ENCODE measurements at places on chromosomes 2 and 18.

- DNase-seq = no peak
These were observed 148.3 kb downstream of the PLCL1 start for GRCh38 chr2:197952540-197953202.

- no peak for DNase-seq
These were observed 194.4 kb downstream of the RPIA start for GRCh38 chr2:88885679-88886416.

- no peak for DNase-seq
These were observed 261.2 kb downstream of the STK39 start for GRCh38 chr2:167986223-167986622.

- no peak for DNase-seq
These were observed 243.6 kb downstream of the ZNF407 start for GRCh38 chr18:74841248-74841647.

GRCh38 chr2:239946562-239946863 is 78.6 kb downstream of the NDUFA10 start:
- DNase-seq = no peak

DNA sequence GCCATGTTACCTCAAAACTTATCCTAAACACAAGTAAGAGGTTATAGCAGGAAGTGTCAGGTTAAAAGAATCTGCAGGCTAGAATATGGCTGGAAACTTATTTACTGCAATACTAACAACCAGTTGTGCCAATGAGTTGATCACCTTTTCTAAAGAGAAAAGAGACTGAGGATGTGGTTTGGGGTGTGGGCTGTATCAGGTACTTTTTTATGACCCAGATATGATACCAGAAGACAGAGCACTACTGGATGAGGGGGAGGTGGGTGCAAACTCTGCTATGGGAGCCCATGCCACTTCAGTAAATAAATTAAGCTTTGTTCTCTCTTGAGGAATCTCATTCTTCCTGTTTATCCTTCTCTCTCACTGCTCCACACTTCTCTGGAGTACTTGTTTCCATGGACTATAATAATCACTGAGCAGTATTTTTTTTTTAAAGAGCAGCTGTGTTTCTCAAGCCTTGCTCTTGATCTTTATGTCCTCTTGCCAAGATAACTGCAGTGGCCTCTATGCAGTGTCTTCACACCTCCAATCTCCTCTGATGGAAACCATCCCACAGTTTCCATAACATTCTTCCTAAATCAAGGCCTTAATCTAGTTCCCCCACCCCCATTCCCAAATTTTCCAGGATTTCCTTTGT is 51.2 kb upstream of the NOSTRIN start:
- DNase-seq = no peak

GRCh38 chr2:156800781-156801361 is 364.7 kb downstream of the GPD2 start:
- no peak for DNase-seq

DNA sequence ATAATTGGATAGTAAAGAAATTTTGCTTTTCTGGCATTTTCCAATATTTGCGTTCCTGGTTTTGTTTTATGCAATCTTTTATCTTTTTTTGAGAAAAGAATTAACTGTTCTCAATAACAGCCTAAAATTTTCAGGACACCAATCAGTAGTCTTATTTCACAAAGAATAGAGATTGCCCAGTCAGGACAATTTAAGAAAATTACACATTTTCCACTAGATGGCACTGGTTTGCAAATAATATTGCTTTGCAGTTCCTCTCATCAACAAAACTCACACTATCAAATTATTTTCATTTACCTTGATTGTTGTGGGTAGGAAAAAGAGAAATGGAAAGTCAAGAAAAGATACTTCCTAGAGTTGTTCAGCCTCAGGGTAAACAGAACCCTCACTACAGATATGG is 2.4 kb upstream of the RBM45 start:
- DNase-seq = peak; percentile 39

DNA sequence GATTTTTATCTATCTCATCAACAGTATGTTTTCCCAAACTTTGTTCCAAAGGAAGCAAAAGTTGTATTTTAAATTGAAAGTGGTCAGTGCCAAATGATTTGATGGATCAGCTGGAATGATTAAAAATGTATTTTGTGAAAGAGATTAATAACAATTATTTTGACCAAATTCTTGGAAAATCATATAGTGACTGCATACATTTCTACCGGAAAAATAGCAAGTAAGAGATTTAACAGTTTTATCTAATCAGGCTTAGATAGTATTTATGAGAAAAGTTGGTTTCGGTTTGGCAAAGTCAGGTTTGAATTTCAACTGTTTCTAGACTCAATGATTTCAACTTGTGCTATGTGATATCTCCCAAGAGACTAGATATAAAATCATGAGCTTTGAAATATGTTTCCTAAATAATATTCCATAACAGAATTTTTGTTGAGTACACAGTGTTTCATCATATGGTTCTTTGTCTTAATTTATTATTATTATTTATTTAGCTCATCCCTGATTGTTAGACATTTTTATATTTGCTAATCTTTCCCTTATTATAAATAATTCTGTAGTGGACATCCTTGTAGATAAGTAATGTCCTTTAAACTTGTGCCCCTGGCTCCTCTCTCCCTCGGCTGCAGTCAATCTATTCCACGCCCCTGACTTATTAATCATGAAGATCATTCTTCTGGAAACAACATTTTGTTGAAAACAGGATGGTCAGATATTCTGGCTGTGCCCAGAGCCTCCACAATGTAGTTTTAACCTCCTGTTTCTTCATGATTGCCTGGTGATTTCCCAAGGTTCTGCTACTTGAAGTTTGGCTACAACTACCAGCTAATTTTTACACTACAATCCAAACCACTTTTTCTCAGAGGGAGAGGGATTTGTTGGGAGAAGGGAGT is 520.7 kb upstream of the TCF4 start:
- no peak for DNase-seq

- DNase-seq = no peak
These were observed 18.6 kb downstream of the VRK2 start for GRCh38 chr2:58065248-58065647.

DNA sequence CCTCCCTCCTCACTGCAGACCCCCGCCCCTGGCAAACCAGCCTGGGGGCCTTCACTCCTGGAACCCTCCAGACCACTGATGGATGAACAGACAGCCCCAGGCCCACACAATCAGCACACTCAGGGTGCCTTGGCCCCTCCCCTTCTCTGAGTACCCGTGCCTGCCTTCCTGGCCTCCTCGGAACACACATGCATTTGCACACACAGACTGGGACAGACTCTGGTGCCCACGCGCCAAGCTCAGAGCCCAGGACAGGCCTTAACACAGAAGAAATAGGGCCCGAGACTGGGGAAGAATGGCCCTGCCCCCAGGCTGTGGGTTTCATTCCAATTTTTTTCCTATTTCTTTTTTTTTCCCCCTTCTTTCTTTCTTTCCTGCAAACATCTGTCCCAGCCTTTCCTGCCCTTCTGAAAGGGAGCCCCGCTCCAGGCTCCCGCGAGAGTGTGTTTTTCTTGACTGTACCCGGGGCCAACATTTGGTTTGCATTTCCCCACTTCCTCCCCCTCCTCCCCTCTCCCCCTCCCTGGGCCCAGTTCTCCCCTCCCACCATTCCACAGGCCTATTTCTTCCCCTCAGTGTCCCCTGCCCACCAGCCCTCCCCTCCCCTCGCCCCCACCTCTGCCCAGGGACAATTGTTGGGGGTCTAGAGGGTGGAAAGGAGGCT is 618 bp upstream of the TNS1 start:
- DNase-seq = no peak

DNA sequence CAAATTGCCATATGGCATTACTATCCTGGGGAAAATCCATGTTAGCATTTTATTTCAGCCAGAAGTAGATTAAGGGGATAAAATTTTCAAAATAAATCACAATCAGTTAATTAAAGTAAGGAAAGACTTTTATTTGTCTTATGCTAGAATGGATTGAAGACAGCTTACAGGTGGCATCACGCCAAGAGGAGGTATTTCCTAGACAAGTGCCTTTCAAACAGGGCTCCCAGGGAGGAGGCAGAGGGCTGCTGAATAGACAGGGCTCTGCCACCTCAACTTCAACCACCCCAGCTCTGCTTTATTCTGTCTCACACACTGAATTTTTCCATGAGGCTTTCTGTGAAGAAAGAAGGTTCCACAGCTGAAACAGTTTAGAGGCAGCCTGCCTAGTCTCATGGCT is 12.2 kb downstream of the CCDC68 start:
- DNase-seq = no peak

GRCh38 chr2:28356095-28356911 is 36.4 kb upstream of the FOSL2 start:
- DNase-seq = peak; percentile 87

- DNase-seq = no peak
These were observed 78.5 kb downstream of the PRKCE start for GRCh38 chr2:45729753-45730512.

DNA sequence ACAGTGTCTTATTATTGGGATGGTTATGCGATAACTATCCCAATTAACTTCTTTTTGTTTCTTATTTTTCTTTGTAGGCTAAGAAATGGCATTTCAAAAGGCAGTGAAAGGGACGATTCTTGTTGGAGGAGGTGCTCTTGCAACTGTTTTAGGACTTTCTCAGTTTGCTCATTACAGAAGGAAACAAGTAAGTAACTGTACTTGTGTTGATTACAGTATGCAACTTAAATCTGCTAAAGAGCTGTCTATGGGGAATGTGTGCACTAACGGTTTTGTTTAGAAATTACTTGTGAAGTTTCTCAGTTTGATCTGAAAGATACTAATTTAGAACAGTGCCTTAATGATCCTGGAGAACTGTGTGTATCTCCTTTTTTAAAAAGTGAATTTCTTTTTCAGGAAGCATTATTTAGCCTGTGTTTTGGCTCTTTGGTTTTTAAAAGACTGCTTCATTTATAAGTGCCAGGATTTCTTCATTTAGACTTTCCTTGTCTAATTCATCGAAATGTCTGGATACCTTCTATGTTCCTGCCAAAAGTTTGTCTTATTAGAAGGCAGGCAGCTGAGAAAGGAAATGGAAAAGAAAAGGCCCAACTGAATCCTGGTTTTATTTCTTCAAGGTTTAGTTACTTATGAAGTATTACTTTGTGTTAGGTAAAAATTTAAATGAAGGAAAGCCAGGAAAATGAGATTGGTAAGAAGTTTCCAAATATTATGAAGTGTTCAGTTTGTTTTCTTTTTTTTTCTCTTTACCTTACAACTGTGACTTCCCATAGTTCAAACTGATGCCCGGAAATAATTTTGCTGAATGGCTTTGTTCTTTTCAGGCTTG is 40.1 kb downstream of the GPD2 start:
- no peak for DNase-seq

DNA sequence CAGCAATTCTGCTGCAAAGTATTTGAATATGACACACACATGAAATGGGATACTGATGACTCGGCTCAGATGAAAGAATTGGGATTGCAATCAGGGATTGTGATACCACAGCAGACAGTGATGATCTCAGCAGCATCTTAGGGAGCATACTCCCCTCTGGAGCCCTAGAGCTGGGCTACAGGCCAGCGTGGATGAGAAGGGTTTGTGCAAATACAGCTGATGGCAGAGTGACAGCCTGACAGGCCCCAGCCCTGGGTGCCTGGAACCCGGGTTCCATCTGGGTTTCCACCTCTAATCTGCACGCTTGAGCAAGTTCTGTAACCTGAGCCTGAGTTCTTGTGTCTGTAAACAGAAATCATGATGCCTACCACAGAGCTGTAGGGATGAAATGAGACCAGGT is 418.0 kb downstream of the LRATD1 start:
- peak; percentile 91 for DNase-seq

DNA sequence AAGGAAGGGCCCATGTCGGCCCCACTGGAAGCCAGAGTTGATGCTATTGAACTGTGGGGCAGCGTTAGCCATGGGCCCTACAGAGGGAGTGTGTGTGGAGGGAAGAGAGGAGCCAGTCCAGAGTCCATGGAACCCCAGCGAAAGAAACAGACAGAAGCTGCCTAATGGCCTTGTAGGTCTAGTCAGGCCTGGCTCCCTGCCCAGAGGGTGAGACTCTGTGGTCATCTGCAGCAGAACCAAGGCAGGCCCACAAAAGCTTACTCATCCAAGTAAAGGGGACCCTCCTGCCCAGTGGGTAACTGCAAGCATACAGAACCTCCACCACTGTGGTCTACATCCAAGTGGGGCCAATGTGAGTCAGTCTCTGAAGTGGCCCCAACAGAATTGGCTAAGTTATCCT is 439.8 kb downstream of the TGIF1 start:
- no peak for DNase-seq

DNA sequence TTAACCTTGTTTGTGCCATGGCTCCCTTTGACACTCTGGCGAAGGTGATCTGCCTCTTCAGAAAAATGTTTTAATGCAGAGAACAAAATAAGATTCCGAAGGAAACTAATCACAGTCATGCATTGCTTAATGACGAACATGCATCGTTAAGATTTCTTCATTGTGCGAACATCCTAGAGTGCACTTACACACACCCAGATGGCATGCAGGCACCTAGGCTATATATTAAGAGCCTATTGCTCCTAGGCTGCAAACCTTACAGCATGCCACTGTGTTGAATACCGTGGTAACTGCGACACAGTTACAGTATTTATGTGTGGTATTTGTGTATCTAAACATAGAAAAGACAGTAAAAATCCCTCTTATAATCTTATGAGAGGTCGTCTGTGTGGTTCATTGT is 8.3 kb downstream of the ASAP2 start:
- DNase-seq = no peak

GRCh38 chr2:46786228-46786627 is 129.4 kb downstream of the MCFD2 start:
- DNase-seq = no peak

DNA sequence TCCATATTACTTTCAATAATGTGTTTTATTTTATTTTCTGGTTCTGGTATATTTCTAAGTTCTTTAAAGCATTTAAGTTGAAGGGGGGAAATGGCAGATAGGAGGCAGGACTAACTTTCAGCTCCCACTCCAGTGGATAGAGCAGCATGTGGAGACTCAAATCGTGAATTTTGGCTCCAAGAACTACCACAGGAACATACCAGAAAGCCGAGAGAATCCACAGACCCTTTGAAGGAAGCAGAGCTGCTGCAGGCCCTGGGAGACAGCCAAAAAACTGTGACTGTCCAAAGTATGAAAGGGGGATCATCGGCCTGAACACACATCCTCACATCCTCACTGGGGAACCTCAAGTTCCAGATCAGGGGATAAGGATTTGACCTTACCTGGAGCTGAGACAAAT is 207.6 kb upstream of the VWC2L start:
- no peak for DNase-seq

- no peak for DNase-seq
These were observed 21.9 kb downstream of the FER1L5 start for GRCh38 chr2:96664366-96664925.

- no peak for DNase-seq
These were observed 8.8 kb downstream of the PPM1G start for GRCh38 chr2:27400348-27401135.

DNA sequence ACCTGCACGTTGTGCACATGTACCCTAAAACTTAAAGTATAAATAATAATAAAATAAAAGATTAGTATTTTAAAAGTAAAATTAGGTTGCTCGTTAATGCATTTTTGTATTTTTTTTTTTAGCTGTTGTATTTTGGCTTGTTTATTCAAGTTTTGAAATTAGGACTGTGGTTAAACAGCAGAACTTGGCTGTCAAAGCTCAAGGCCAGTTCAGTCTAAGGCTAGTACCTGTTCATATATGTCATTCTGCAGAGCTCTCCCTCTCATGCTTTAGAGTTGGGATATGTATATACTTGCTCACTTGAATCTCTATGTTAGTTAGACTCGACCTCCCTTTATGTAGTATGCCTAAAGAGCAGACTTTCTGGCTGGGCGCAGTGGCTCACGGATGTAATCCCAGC is 32.7 kb downstream of the MOB4 start:
- DNase-seq = no peak

All from NCI-H446 (cell line).